ENCODE measurements at places on chromosomes 7 and 10. TPM values are rescaled to one million over a fixed set of nuclear protein-coding genes. Genes with fewer than 3 reads are reported as not detected.

- no peak for DNase-seq
- no peaks in the 10 kb centered on the region for H3K4me1 ChIP-seq
- H3K27me3 ChIP-seq: no peaks in the 10 kb centered on the region
Measured at GRCh38 chr7:134565643-134566136, 16.8 kb downstream of the AKR1B15 start.

DNA sequence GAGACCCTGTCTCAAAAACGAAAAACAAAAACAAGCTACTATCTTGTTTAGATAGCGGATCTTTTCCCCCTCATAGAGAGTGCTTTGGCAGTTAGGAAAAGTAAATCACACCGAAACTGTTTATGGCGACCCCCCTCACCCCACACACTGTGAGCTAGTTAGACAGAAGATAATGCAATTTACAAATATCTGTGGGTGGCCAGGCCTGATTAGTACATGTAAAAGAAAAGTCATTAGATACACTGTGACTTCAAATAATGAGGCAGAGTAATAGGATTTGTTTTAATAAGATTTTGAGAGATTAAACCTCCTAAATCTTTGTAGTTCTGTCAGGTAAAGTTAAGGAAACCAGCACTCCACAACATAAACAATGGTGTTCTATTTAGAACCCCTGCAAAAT is 121.1 kb downstream of the ST7 start:
- H3K27ac ChIP-seq: no peak overlapping the region
- DNase-seq: peak; percentile 65
- no peak overlapping the region for H3K4me3 ChIP-seq
- H3K4me1 ChIP-seq: peaks cover 13% of the 10 kb centered on the region
- peaks cover 56% of the 10 kb centered on the region for H3K27me3 ChIP-seq

- H3K4me3 ChIP-seq: peak overlapping the region; percentile 77
- H3K27ac ChIP-seq: no peak overlapping the region
- no peaks in the 10 kb centered on the region for H3K27me3 ChIP-seq
- peaks cover 7% of the 10 kb centered on the region for H3K4me1 ChIP-seq
- peaks cover 11% of the 10 kb centered on the region for H3K36me3 ChIP-seq
Measured at GRCh38 chr7:50793947-50794570, 11.4 kb upstream of the GRB10 start.

- peaks cover 35% of the 10 kb centered on the region for H3K27me3 ChIP-seq
- H3K27ac ChIP-seq: no peak overlapping the region
- no peak for DNase-seq
- no peak overlapping the region for H3K4me3 ChIP-seq
Measured at GRCh38 chr7:113085781-113086390, 741 bp downstream of the GPR85 start.

GRCh38 chr7:50612704-50613103 is 47.5 kb upstream of the DDC start:
- no peak for DNase-seq
- no peaks in the 10 kb centered on the region for H3K27me3 ChIP-seq
- no peaks in the 10 kb centered on the region for H3K4me1 ChIP-seq
- H3K4me3 ChIP-seq: no peak overlapping the region

GRCh38 chr7:87866089-87866488 is 10.1 kb downstream of the SLC25A40 start:
- H3K4me3 ChIP-seq: no peak overlapping the region
- H3K27ac ChIP-seq: no peak overlapping the region
- DNase-seq: no peak
- no peaks in the 10 kb centered on the region for H3K4me1 ChIP-seq
- H3K36me3 ChIP-seq: peaks cover 25% of the 10 kb centered on the region

DNA sequence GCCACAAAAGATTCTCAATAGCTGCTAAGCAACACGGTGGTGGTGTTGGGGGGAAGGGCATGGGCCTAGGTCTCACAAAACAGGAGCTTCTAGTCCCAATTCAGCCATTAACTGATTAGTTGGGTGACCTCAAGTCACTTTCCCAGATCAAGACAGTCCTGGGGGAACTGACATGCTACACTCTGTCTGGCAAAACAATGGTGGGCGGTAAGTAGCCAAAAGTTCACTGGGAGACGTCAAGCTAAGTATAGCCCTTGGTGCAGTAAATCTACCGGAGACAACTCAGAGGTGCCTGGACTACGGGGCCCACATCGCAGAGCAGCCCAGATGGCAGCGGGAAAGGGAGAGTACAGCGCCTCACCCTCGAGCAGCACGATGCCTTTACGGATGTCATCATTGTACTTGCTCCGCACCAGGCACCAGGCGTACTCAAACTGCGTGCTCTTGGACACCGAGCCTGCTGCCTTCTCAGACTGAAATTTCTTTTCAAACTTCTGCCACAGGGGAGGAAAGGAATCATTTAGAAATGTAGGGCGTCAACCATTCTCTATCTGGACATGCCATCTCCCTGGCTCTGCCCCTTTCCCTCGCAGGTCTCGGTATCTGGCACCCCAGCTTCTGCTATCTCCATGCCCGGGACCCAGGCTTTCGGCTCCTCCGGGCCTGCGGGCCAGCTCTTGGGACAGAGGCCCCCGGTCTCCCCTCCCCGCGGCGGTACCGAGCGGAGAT is 1.1 kb downstream of the FIS1 start:
- peaks cover 5% of the 10 kb centered on the region for H3K4me1 ChIP-seq
- H3K27me3 ChIP-seq: no peaks in the 10 kb centered on the region
- peak overlapping the region; percentile 100 for H3K4me3 ChIP-seq
- H3K36me3 ChIP-seq: peaks cover 16% of the 10 kb centered on the region
- no peak overlapping the region for H3K27ac ChIP-seq

DNA sequence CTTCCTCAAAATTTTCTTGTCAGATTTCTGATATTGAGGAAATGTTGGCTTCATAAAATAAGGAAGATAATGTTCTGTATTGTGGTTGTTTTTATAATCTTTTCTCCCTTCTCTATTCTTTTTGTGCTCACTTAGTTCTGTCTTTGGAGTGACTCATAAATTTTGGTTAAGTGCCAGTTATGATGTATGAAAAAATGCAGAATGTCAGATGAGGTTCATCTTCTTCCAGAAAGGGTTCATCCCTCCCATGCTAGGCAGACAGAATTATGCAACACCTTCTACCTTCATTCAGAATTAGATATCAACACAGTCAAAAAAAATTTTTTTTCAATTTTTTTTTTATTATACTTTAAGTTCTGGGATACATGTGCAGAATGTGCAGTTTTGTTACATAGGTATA is 36.6 kb upstream of the CYP2C19 start:
- no peak overlapping the region for H3K4me3 ChIP-seq
- H3K27me3 ChIP-seq: no peaks in the 10 kb centered on the region
- no peak for DNase-seq
- no peaks in the 10 kb centered on the region for H3K4me1 ChIP-seq
- no peaks in the 10 kb centered on the region for H3K36me3 ChIP-seq

GRCh38 chr10:2921956-2922680 is 145.2 kb upstream of the PFKP start:
- H3K27ac ChIP-seq: no peak overlapping the region
- no peak overlapping the region for H3K4me3 ChIP-seq
- peak; percentile 44 for DNase-seq
- H3K4me1 ChIP-seq: no peaks in the 10 kb centered on the region
- H3K27me3 ChIP-seq: no peaks in the 10 kb centered on the region
- H3K36me3 ChIP-seq: no peaks in the 10 kb centered on the region

- no peaks in the 10 kb centered on the region for H3K4me1 ChIP-seq
- DNase-seq: no peak
- H3K27me3 ChIP-seq: no peaks in the 10 kb centered on the region
- H3K4me3 ChIP-seq: no peak overlapping the region
Measured at GRCh38 chr7:28804990-28805389, 153.1 kb downstream of the TRIL start.

DNA sequence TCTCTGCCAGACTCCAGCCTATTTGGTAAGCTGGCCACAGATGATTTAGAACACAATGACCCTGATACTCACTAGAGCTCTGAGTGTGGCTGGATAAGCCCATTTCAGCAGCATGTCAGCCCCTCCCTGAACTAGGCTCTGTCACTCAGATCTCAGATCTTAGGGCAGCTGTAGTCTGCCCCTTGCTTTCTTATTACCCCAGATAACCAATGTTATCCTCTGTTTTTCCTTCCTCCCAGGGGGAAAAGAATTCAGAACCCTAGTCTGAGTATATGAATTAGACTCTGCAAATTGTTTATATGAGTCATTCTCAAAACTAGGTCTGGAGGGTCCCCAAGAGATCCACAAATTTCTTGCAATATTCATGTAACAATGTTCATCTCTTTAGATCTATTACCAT is 286.2 kb downstream of the KCNMA1 start:
- H3K27me3 ChIP-seq: no peaks in the 10 kb centered on the region
- no peaks in the 10 kb centered on the region for H3K4me1 ChIP-seq
- H3K4me3 ChIP-seq: no peak overlapping the region
- DNase-seq: no peak

Gene ADRB1
- not detected for total RNA-seq

Gene TRIL
- 3.3 TPM for total RNA-seq
